Activated T-helper 17 cell treated with anti-CD3 and anti-CD28 coated beads, Interleukin-2, amount 50 U/mL, for 72 hours (primary cell): ENCODE measurements at places on chromosomes 1 and 21.
A peak's percentile ranks its signal among the peaks of the same experiment; 100 is the strongest.

GRCh38 chr1:217106231-217106901 is 383.1 kb upstream of the ESRRG start:
- no peak for ATAC-seq

- no peak for ATAC-seq
Observed at GRCh38 chr21:24844671-24845070, 762.6 kb downstream of the MRPL39 start.

DNA sequence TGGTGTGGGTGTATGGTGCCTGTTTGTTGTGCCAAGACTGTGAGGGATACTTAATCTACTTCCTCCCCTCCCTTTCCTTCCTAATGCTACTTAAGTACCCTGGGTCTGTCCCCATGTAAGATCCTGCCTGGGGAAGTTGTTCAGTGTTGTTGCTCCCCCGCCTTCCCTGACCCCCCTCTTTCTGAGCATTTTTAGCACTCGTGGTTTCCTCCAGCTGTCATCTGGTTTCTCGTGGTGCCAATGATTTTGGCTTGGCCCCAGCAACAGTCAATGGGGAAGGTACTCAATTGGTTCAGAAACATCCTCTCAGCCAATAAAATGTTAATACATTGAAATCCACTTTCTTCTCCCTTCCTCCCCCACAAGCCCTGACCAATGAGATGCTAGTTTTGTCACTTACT is 8.0 kb upstream of the B4GALT3 start:
- ATAC-seq = peak; percentile 71

DNA sequence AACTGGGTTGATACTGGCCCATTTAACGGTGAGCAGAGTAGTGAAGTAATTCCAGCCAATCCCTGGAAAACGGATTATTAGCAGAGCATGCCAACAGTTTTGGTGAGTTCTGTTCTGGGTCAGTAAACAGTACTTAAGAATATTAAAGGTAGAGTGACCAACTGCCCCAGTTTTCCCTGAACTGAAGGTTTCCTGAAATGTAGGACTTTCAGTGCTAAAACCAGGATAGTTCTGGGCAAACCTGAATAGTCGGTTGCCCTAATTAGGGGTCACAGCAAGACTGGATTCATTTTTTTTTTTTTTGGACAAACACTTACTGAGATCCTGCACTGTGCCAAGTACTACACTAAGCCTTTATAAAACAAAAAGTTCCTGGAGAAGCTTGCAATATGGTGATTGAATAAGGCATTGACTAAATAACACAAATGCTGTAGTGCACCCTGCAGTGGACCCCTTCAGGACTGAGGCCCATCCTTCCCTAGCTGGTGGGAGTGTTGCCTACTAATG is 75.9 kb downstream of the KCNK1 start:
- ATAC-seq = no peak

DNA sequence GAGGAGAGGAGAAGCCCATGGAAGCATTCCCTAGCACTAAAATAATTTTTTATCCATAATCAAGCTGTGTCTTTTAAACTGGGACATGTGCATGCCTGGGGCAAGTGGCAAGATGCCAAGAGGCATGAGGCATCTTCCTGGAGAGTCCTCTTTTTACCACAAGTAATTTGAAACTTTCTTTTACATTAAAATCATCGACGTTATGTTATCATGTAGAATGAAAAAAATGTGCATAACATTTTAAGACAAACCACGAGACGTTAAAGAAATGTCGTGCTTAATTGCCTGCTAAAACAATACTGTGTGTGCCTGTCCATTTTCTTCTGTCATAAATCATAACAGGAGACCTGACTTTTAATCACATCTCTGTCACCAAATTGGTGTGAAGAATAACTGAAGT is 1.5 kb downstream of the STYXL2 start:
- no peak for ATAC-seq

DNA sequence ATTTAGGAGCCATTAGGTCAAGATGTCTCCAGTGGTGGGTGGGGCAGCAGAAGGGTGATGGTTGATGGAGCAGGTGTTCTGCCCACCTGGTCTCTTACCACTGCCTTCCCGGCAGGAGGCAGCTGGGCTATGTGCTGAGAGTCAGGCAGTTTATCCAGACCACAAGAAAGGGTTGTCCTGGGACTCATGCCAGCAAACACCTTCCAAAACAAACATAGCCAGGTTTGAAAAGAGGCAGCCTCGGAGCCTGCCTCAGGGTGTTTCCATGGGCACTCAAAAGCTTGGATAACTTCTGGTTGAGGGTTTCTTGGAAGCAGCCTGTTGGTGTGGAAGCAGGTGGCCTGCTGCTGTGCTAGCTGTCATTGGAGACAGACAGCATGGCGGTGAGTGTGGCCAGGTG is 187.2 kb downstream of the PCP4 start:
- ATAC-seq = no peak

DNA sequence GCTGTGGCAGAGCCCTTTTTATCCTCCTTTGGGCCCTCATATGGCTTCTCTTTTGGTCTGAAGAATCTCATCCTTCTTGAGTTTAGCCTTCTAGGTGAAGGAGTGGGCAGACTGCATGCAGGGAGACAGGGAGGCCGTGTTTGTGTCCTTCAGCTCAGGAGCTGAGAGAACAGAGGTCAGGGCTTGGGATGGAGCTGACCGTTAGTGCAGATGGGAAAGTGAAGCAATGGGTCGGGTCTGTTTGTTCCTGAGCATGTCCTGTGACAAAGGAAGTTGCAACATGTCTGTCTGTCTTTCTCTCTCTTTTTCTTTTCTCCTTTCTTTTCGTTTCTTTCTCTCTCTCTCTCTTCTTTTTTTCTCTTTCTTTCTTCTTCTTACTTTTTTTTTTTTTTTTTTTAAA is 14.9 kb downstream of the MAPKAPK2 start:
- no peak for ATAC-seq

GRCh38 chr1:7315316-7315715 is 455.8 kb upstream of the VAMP3 start:
- ATAC-seq = no peak

DNA sequence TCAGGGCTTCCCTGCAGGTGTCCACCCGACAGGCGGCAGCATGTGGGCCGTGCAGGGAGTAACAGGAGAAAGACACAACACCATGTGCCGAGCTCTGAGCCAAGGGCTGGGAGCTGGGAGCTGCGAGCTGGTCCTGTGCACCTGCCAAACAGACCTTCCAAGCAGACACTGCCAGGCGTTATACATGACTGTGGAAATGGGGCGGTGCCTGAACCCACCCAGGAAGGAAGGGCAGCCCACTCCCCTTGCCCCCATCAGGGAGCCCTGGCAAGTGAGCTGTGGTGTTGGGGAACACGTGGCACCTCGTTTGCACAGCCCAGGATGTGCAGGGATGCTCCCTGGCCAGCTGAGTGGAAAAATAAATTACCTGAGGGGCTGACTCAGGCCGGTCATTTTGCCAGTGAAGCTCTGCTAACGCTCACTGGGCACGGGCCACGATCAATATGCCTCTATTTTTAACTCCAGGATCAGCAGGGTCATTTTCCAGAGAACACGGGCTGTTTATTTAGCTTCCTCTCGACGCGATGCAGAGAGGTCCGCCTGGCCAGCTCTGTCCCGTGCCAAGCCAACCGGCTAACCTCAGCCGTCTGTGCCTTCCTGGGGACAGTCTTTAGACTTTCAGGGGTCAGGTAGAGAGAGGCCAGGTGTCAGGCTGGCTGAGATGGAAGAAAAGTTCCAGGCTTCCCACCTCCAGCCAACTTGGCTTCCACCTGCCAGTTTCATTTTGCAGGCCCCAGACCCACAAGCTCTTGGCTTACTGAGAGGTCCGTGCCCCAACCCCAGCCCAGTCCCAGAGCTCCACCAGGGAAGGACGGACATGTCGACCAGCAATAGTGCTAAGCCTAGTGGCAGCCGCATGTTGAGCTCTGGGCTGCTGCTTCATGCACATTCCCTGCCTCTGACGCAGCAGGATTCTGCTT is 196.7 kb upstream of the VAMP3 start:
- ATAC-seq = no peak

GRCh38 chr1:42403880-42404400 is 23.3 kb downstream of the RIMKLA start:
- ATAC-seq = no peak

DNA sequence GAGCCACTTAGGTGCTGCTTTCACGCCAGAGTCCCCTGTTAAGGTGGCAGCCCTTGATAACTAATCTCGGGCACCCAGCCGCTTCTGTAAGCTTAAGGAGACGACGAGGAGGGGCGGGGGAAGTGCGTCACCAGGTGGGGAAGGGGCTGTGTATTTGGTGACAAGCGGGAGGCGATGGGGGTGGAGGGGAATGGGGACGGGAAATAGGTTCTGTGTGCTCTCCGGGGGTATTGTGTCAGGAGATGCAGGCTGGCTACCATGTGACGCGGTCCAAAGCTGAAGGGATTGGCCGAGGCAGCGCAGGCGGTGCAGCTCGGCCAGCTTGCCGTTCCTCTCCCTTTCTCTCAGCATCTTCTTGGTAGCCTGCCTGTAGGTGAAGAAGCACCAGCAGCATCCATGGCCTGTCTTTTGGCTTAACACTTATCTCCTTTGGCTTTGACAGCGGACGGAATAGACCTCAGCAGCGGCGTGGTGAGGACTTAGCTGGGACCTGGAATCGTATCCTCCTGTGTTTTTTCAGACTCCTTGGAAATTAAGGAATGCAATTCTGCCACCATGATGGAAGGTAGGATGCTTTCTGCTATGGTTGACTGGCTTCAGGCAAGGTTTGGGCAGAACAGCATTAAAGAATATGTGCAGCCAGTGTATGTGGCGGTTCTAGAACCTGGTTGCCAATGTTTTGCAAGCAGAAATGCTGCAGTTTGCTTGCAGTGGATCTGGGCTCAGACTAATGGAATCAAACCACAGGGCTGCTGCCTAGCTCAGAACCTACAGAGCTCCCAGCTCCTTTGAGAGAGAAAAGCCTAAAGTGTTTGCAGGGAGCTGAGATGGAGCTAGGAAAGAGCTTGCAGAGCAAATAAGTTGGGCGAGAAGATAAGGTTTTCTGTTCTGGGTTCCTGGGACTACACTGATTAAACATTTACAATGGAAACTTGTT is at the start of gene SGIP1:
Gene SGIP1, plus strand, starts transcription at position 350 of the 937 bp plus-strand sequence. Its CDS starts 206 bp downstream, at position 556.
- peak; percentile 40 for ATAC-seq

DNA sequence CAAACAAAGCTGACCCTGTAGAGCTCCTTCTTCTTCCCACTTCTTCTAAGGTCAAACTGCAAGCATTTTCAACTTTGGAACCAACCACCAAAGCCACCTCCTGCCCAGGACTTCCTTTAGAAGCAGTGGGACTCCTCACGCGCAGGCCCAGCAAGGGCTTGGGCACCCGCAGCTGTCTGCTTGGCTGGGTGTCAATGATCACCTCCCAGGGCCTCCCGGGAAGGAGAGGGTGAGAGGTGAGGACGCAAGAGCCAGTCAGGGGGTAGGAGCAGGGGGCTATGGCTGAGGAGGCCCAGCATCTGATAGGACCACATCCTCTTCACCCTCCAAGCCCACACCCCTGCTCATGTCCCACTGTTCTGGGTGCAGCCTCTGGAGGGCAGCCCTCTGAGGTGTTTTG is 10.2 kb downstream of the KLHL21 start:
- no peak for ATAC-seq
